ENCODE measurements at places on chromosomes 2 and 18. TPM values are rescaled to one million over a fixed set of nuclear protein-coding genes. Genes with fewer than 3 reads are reported as not detected.
A peak's percentile ranks its signal among the peaks of the same experiment; 100 is the strongest.

DNA sequence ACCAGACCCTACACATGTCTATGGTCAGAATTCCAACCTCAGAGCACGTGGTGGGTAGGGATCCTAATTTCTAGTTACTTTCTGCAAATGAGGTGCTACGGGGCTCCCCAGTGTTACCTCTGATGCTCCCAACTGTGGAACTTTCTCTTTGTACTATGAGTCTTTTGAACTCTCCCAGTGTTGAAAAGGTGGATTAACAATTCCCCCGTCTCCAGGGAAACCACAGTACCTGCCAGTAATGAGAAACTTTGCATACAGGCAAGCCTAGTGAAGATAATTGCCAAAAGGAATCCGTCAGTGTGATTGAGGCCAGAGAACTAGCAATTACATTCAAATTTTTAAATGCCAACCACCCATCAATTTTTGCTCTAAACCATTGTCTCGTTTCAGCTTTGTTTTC, 129.0 kb upstream of the FOSL2 start:
- DNase-seq, result no peak

GRCh38 chr2:44774826-44775492, 166.5 kb upstream of the SIX3 start:
- DNase-seq, result no peak

- DNase-seq, result no peak
Measured at GRCh38 chr18:38250971-38251370, 685.4 kb upstream of the CELF4 start.

DNA sequence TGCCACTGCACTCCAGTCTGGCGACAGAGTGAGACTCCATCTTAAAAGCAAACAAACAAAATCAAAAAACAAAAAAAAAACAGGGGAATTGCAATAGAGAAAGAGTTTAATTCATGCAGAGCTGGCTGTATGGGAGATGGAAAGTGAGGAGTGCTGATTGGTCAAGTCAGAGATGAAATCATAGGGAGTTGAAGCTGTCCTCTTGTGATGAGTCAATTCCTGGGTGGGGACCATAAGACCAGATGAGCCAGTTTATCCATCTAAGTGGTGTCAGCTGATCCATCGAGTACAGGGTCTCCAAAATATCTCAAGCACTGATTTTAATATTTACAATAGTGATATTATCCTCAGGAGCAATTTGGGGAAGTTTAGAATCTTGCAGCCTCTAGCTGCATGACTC, 45.3 kb downstream of the FRZB start:
- DNase-seq, result no peak

GRCh38 chr2:25617948-25618646, 55.3 kb downstream of the DTNB start:
- no peak for DNase-seq

DNA sequence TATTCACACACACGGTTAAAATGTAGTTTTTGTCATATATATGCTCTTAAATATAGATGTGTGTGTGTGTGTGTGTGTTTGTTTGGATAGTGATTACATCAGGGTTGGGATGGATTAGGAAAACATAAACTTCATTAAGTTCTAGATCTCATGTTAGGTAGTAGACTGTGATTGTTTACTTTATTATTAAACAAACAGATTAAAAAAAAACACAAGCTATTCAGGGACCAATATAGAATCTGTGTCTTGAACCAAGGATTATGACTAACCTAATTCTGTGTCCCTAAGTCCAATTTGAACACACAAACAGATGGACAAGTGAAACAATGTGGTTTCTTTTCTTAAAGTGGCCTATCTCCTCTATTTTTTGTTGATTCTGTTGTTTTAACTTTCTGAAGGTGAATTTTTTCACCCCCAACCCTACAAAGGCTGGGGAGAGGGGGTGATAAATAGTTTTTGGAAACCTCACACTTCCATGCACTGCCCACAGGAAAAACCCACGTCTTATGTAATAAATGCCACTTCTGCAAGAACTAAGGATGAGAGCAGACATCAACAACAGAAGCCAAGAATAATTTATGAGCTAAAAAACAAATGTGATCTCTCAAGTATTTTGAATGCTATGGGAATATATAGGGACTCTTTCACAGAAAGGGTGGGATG, 40.7 kb downstream of the IL1R2 start:
- DNase-seq, result no peak

DNA sequence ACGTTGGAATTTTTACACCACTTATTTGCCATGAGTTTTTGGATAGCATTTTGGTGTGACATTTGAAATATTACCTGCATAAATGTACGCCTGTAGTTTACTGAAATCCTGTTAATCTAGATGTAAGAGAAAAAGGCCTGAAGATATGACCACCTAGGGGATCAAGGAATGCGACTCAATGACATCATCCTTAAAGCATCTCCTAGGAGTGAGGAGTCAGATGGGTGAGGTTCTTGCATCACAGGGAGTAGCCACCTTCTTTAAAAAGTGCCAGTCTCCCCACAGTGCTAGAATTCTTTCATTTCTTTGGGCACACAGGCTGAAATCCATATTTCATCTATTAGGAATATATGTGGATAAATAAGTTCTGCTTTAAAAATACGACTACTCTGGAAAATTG, 34.5 kb downstream of the ADCYAP1 start:
- DNase-seq, result no peak

DNA sequence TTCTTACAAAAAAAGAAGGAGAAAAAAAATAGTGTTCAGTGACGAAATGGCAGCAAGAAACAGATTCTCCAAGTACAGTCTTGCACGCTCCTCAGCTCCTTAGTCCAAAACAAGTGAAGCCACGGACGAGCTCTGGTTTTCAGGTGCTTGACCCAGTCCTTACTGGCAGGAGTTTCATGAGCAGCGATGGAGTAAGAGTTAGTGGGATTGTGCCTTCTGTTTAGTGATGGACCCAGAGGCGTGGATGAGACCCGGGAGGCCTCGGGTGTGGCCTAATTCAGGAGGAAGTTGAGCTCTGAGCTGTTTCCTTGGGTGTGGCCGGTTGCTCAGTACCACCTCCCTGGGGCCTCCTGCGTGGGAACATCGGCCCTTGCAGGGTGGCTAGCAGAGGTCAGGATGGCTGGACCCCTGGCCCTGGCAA, 52.0 kb downstream of the KIF5C start:
- peak; percentile 30 for DNase-seq

GRCh38 chr2:205011031-205011430, 465.8 kb downstream of the PARD3B start:
- no peak for DNase-seq

- no peak for DNase-seq
Measured at GRCh38 chr2:64837116-64837731, 152.0 kb upstream of the SLC1A4 start.

GRCh38 chr2:97851172-97851571, 137.8 kb downstream of the ZAP70 start:
- DNase-seq, result no peak

- no peak for DNase-seq
Measured at GRCh38 chr2:147488472-147488871, 356.4 kb upstream of the ACVR2A start.

GRCh38 chr2:106094131-106094841, 99.8 kb downstream of the UXS1 start:
- DNase-seq, result peak; percentile 87

DNA sequence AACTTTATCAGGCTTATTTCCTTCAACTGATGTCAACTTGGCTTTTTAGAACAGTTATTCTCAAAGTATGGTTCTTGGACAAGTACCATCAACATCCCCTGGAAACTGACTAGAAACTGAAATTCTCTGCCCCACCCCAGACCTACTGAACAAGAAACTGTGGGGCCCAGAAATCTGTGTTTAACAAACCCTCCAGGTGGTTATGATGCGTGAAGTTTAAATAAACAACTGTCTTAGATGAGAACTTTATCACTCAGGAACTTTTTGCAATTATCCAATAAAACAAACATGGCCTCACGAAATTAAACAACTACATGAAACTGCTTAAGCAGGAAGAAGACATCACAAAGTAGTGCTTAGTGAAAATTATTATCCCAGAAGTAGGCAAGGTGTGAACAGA, 4.4 kb downstream of the HIBCH start:
- no peak for DNase-seq

DNA sequence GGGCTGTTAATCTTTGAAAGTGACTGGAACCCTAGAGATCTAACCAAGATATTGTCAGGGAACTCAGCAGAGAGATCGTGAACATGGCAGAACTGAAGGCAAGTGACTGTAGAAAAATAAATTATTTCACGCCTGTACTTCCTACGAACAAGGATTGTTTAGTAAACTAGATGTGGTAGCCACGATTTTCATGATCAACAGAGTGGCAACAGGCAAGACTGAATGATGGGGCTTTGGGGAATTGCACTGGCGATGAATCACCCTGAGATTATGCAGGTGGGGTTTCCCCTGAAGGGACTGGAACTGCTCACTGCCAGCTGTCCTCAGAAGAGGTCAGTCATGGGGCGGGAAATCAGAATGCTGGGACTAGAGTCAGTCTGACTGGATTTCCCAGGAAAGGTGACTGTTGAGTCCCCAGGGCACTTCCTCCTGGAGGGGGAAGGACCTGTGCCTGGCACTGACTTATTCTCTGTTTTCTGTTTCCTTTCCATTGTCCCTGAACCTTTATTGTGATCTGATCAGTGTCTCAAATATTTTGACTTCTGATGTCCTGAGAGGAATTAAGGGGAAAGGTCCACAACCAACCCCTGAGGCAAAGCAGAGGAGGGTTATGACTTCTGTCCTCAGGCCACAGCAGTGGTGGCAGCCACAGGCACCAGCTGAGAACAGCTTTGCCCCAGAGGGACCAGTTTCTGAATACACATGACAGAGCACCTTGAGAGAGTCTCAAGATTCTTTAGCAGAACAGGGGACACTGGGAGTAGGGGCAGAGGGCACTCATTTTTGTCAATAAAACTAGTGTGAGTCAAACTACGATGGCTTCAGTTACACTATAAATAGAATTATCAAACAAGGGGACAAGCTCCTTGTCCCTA, 70.0 kb downstream of the NAB1 start:
- DNase-seq, result no peak

GRCh38 chr2:101843048-101843447, 145.5 kb downstream of the MAP4K4 start:
- DNase-seq, result no peak

DNA sequence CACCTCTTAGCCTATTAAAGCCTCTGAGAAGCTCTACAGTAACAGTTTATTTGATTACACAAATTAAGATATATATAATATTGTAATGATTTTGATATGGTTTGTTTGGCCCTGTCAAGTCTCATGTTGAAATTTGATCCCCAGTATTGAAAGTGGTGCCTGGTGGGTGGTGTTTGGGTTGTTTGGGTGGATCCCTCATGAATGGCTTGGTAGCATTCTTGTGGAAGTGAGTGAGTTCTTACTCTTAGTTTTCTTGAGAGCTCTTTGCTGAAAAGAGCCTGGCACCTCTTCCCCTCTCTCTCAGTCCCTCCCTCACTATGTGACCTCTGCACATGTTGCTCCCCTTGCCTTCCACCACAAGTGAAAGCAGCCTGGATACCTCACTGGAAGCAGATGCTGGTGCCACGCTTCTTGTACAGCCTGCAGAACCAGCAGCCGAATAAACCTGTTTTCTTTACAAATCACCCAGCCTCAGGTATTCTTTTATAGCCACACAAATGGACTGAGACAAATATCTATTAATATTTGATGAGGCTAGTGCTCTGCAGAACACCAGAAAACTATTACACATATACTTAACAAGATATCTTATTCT, 52.8 kb downstream of the SLC4A10 start:
- DNase-seq, result no peak

GRCh38 chr2:5537180-5537688, 154.9 kb upstream of the SOX11 start:
- DNase-seq, result no peak

DNA sequence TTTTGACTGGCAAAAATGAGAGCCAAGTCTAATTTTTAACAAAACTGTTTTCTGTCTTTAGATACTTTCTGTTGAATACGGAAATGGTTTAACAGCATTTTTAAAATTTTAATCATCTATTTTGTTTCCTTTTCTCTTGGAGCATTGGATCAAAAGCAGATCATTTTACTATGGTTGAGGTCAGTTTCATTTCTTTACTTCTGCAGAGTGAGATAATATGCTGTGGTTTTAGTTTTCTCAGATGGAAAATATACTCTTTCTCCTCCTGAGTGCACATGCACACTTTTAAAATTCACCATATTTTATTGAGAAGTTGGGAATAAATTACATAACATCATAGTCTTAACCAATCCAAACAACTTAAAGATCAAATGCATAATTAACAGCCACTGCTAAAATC, 283.3 kb downstream of the SLC8A1 start:
- no peak for DNase-seq

GRCh38 chr2:44205169-44205568, 36.5 kb downstream of the PPM1B start:
- no peak for DNase-seq

DNA sequence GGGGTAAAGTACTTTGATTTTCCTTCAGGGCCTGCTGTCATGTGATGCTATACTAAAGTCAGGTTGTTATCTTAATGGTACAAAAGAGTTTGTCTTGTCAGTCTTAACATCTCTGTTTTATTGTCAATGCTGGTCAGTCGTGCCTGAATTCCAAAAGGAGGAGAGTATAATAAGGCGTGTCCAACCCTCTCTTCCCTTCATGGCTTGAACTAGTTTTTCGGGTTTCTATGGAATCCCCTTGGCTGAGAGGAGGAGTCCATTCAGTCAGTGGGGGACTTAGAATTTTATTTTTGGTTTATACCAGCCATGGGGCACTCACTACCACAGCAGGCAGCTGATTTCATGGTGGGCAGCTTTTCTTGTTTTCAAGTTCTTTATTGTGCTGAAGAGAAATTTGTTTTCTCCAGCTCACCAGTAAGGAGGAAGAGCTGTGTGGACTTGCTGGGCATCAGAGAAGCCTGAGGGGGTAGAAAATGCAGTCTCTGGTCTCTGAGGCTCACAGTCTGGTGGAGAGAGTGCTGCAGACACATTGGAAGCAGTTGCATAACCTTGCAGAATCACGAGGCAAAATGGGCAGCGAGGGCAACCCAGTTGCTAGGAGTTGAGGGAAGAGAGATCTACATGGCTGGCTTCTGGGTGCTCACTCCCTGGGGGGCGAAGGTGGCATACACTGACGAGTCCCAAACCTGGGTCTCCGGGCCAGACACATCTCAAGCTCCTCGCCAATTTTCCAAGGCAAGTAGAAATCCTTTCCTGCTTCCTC, 193.1 kb downstream of the ZBTB7C start:
- no peak for DNase-seq

Gene GPR75
- not detected for polyA plus RNA-seq

Gene CIDEA
- not detected for polyA plus RNA-seq

Gene POTEC
- polyA plus RNA-seq, result not detected

Gene AGBL5
- polyA plus RNA-seq, result 11.5 TPM

Gene UGT1A1
- not detected for polyA plus RNA-seq

Gene SRD5A2
- polyA plus RNA-seq, result not detected

Gene CIB4
- not detected for polyA plus RNA-seq

Gene FAM237A
- not detected for polyA plus RNA-seq

Gene MALL
- 0.38 TPM for polyA plus RNA-seq

Gene CXCR1
- polyA plus RNA-seq, result 1.1 TPM

Gene ZEB2
- polyA plus RNA-seq, result 20.6 TPM

Gene TMEM198
- not detected for polyA plus RNA-seq

Gene RFX8
- not detected for polyA plus RNA-seq

Gene ALPG
- polyA plus RNA-seq, result not detected

Gene UGT1A9
- polyA plus RNA-seq, result not detected

Gene GBX2
- polyA plus RNA-seq, result not detected

Gene MYCN
- polyA plus RNA-seq, result not detected

Data from CD8-positive, alpha-beta memory T cell (primary cell).